ENCODE measurements at places on chromosomes 1 and 21.

DNA sequence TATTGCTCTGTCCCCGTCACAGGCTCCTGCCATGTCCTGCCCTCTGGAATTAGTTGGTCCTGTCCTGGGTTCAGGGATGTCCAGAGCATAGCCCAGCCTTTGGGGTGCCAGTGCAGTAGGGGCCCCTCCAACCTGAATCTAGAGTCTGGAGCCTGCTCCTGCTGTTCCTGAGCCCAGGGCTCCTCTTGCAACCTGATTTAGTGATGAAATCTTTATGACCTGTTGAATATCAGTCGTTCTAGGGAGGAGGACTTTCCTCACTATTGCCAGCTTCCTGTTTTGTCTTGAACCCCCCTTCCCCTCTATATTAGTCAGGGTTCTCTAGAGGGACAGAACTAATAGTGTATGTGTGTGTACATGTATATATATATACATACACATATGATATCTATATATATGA, 42.5 kb upstream of the STUM start:
- DNase-seq = peak; percentile 36

DNA sequence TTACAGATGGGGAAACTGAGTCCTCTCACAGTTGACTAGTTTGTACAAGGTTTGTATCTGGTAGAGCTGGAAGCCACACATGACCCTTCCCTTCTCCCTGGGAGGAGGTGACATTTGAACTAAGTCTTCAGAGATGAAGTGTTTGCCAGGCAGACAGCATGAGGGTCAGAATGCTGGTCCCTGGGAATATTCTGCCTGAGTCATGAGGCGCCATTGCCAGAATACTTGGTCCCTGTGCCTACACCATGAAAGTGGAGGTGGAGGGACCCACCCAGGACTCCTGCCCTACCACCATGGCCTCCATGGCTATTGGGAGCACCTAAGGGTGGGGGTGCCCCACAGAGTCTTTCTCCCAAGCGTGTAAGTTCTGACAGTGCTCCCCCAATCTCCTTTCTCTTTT, 7.0 kb downstream of the RPS6KA1 start:
- no peak for DNase-seq

GRCh38 chr21:32956061-32956656, 69.6 kb upstream of the OLIG2 start:
- no peak for DNase-seq

DNA sequence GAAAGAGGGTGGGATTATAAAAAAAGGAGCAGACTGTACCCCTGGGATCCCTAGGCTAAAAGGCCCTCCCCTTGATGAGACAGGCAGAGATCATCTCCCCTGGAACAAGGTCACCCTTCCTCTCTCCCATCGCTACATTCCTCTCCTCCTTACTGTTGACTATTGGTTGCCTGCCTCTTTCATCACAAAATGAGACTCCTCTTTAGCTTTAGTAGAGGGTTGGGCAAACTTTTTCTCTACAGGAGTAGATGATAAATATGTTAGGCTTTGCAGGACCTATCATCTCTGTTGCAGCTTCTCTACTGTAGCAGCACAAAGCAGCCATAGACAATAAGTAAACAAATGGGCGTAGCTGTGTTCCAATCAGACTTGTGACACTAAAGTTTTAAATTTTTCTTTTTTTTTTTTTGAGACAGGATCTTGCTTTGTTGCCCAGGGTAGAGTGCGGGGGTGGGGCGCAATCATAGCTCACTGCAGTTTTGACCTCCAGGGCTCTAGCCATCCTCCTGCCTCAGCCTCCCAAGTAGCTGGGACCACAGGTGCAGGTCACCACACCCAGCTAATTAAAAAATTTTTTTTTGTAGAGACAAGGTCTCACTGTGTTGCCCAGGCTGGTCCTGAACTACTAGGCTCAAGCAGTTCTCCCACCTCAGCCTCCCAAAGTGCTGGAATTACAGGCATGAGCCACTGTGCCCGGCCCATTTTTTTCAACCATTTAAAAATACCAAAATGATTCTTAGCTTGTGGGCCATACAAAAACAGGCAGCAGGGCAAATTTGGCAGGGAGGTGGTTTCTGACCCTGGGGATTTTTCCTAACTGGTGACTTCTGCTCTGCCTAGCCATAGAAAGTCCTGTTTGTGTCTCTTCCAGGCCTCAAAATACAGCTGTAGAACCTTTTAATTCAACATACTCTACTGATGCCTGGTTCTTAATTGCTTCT, 15.1 kb downstream of the MCL1 start:
- no peak for DNase-seq

DNA sequence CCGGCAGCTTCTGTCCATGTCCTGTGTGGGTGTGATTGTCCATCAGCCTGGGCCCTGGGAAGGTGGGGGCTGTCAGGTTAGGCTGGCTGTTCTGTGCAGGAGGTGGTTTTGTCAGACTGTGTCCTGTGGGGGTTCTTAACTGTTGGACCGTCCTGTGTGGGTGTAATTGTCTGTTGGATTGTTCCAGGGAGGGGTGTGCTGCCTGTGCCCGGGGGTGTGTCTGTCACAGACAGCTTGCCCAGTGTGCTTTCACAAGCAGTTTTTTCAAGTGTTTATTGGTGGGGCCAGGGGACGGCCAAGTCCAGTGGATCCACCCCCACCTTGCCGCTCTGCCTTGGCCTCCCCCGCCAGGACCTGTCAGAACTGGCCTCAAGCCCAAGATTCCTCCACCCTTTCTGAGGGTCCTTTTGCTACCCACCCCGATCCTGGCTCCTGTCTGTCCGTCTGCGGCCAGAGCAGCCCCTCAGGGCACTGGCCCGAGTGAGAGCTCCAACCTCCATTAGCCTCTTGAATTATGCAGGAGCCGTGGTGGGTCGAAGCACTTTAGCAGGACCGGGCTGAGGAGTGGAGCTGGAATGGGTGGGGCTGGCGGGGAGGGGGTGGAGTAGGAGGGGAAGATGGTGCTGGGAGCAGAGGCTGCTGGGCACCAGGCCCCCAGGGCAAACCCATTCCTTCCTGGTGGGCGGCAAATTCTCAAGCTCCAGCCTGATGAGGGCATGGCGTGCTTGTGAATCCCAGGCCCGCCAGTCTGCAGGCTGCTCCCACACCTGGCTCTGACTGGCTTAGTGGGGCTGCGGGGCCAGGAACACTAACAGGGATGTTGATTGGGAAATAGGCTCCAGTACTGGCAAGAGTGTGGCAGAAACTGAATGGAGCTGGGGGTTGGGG, 47.2 kb downstream of the PTPRF start:
- DNase-seq = no peak

DNA sequence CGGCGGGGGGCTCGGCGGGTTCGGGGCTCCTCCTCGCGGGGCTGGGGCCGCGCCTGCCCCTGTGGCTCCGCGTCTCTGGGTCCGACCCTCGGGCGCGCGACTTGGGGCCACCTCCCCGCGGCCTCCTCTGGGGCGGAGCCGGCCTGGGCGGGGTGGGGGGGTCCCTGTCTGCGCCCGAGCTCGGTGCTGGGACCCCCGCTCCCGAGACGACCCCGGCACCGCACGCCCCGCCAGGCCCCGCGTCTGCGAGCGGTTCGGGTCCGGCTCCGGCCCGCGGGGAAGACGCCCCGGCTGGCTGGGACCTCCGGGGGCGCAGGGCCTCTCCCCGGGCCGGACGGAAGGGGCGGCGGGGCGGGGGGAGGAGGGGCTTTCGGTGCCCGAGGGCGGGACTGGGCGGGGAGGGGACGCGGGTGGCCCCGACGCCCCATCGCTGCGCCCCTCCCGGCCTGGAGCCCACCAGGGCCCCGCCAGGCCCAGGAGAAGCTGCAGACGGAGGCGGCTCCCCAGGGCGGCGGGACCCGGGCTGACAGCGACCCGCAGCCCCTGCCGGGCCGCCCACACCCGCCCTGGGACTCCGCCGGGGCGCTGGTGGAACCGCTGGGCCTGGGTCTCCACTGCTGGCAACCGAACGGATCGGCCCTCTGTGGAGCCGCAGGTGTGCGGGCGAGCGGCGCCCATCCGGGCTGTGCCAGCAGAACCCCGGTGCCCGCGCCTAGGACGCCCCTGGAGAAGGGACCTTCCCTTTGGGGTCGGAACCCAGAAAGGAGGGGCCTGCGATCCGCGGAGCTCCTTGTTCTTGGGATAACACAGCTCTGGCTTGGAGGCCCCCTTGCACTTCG, 610 bp downstream of the COL6A2 start:
- DNase-seq = peak; percentile 38

DNA sequence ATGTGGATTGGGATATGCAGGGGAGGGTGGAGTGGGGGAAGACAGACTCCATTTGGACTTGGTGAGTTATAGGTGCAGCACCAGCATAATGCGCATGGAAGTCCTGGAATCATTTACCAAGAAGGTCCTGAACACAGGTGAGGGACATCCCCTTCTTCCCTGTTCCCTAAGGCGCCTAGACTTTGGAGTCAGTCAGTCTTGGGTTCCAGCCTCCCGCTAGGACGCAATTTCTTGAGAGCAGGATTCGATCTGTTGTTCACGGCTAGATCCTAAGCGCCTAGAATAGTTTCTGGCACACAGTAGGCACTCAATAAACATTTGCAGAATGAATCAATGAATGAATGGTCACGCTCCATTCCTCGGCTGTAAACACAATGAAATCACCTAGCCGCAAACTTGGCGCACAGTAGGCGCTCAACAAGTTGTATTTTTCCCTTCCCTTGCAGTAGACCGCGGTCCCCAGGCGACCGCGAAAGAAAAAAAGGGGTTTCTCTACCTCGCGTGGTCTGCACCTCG, 1.0 kb upstream of the AK4 start:
- no peak for DNase-seq

DNA sequence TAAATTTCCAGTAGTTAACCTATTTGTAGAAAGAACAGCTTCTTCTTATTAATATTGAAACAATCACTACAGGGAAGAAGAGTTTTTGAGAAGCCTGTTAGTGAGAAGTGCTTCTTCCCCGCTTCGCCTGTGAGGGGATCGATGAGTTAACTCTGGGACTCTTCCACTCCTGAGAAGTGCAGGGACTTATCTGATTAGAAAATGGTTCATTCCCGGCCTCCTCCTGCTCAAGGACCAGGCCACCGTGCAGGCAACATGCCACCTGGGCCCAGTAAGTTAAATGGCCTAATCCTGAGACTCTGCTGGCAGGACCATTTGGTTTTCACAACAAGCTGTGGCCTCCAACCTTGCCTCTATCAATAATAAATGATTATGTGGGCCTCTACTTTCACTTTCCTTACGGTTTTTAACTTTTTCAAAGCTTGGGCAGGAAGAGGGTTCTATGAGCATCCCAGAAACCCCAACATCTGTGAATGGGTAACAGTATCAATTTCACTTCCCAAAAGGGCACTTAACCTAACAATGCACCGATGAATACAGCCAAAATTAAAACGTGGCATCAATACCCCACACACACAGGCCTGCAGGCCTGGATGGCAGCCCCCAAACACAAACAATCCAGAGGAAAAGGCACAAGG, 33.1 kb downstream of the SIPA1L2 start:
- DNase-seq = no peak

GRCh38 chr1:155527677-155528076, 34.9 kb downstream of the ASH1L start:
- DNase-seq = no peak
